ENCODE measurements at places on chromosomes 2 and 18.

DNA sequence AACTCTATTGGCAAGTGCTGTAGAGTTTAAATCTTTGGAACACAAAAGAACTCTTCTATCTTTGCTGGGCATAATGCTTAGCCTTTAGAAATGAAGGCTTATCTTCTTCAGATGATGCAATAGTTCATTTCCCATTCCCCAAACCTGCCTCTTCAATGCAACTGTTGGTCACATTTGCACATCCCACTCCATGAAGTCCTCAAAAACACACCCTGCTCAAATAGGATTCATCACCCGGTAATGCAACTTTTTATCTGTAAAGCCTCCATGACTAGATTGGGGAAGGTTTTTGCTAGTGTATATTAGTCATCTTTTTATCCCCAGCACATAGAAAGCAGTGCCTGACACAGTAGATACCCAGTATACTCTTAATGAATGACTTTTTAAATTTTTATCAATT is 376.4 kb downstream of the RBM43 start:
- DNase-seq, result no peak

GRCh38 chr2:11977766-11978524 is 231.5 kb downstream of the LPIN1 start:
- no peak for DNase-seq

DNA sequence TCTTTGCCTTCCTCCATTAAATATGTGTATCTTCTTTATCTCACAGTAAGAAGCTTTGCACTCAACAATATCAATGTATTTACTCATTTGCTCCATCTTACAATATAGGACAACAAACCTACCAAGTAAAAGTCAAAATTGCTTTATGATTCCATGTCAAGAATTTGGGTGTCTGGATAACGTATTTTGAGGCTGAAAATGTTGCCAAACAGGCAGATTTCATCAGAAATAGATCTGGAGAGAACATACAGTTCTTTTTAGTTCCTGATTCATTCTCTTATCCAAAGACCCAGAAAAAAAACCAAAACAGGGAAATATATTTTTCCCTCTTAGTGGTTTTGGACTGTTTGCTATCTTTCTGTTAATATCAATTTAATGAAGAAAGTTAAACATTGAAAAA is 621.1 kb downstream of the STK39 start:
- DNase-seq, result no peak

DNA sequence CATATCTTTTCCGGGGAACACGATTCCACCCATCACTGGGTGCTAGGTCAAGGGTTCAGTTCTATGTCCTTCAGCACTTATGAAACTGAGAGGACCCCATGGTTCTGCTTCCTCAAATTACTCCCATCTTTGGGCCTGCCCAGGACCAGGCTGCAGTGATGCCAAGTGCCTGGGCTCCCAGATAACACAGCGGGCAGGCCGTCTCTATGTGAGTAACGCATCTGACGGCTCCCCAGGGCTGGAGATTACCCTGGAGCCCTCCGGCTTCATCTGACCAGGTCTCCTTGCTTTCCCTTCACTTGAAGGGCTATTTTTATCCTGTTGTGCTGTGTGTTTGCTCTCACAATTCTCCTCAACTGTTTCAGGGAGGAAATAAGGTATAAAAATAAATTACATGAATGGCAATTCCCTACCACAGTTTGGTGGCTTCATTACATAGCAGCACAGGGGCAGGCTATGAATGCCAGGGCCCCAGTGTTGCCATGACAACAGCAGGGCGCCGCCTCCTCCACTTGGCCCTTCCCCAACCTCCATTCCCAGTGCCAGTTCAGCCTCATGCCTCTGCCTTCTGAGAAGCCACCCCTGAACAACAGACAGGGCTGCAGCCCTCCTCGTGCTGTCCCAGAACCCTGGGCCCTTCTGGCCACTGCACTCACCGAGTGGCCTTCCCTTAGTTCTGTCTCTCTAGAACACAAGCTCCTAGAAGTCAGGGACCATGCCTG is 25.4 kb upstream of the TMEM131 start:
- DNase-seq, result no peak

DNA sequence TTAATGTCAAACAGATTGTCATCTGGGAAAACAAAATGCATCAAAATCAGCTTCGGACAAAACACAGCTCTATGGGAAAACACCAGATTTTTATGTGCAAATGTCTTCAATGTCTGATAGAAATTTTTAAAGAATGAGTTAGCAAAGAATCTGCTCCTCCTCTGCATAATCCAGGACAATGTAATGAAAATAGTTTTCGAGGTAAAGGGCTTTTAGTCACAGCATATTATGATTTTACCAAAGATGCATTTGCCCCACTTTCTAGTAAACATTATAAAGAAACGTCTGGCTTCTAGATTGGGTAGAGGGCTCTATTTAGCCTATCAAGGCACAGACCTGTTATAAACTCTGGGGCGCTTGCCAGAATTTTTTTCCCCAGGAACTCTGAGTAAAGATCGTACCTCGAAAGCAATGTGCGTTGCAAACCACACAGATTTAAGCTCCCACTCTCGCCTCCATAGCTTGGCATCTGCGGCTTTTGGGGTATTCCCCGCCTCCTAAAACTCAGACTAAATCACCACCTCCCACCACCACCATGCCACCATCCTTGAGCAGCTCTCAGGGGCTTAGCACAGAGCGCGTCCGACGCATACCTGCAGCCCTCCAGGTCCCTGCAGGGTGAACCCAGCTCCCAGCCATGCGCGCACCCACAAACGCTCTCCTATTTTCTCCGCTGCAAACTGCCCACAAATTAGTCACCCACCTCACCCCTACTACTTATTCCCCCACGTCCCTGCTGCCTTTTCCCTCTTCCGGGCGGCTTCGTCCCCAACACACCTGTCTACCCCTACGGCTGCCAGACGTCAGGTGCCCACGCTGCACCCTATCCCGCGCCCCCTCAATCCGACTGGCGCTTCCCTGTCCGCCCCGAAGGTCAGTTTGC is 829 bp downstream of the ACVR1C start:
- peak; percentile 13 for DNase-seq

DNA sequence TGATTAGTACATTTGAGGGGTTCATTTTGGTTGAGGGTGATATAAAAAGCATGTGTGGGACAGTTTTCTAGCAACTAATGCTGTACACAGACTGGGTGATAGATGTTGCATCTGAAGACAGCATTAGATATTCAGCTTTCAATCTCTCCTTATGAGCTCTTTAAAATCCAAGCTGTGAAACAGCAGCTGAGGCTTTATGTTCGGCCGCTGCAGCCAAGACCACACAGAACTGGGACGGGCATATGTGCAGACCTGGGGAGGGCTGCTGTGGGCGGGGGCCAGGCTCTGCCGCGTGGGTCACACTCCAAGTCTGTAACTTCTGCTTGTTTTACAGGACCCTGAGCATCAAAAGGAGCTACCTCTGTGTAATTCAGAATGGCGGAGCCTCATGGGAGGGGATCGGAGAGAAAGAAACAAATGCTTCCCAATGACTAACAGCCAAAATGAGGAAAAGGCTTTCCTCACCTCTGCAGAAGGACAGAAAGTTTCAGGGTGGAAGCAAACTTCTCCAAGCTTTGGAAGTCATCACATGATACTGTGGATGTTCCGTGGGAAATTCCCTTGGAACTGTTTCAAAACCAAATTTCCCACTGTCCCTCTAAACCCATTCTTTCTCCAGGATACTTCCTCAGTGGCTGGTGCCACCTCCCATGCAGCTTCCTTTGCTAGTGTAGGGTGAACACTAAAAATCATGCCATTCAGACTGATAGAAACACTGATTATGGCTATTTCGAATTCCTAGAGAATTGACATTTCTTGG is 711.9 kb upstream of the ID2 start:
- DNase-seq, result no peak

DNA sequence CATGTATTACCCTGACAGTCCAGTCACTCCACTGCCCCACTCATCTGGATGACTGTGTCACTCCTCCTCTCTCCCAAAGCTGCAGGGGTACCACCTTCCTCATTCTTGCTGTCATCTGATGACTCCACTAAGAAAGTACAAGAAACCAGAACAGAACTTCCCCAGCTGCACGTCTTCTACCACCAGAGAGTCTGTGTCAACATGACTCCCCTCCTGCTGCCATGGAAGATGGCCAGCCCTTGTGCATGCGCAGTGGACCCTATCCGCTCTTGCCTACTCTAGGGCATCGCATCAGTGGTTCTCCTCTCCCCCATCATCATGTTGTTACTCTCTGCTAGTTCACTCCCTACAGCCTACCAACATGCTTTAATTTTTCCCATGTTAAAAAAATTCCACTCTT is 14.5 kb upstream of the ST8SIA3 start:
- no peak for DNase-seq

DNA sequence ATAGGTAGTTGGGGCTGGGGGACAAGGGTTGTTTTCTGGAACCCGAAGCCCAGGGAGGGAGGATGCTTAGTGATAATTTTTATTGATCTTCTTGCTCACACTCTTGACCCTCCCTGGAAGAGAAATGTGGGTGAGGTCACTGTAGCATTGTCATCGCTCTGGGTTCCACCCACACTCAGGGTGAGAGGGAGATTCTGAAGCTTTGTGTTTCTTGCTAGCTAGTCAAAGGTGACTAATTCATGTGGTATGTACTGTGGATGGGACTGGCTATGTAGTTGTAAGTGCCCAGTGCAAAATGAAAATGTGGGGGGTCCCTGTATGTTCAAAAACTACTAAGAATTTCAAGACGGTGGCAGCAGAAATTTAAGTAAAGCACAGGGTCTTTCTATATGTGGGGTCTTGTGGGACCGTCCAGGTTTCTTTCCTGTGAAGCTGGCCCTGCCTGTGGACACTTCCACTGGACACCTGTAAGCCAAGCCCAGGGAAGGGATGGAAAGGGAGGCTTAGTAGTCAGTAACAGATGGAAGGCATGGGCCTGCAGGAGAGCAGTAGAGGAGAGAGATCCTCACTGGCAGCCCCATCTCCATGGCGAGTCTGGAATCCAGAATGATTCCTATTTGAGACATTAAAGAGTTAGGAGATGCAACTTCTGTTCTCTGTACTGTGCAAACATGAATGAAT is 35.0 kb downstream of the TSN start:
- DNase-seq, result no peak

GRCh38 chr2:44759823-44760222 is 181.7 kb upstream of the SIX3 start:
- no peak for DNase-seq

GRCh38 chr18:36734596-36734995 is 94.2 kb downstream of the TPGS2 start:
- no peak for DNase-seq

DNA sequence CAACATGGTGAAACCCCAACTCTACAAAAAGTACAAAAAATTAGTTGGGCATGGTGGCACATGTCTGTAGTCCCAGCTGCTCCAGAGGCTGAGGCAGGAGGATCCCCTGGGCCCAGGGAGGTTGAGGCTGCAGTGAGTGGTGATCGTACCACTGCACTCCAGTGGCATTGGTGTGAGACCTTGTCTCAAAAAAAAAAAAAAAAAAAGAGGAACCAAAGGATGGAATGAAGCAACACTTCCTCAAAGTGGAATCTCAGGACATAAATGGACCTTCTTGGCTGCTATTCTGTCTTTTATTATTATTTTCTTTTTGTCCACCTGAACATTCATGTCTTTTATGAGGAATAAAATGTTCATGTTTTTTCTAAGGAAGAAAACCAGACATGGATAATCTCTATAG is 13.7 kb downstream of the GEMIN6 start:
- no peak for DNase-seq

GRCh38 chr18:23664674-23665073 is 2.0 kb upstream of the ANKRD29 start:
- DNase-seq, result no peak

GRCh38 chr2:191351298-191351697 is 106.1 kb downstream of the MYO1B start:
- DNase-seq, result no peak

DNA sequence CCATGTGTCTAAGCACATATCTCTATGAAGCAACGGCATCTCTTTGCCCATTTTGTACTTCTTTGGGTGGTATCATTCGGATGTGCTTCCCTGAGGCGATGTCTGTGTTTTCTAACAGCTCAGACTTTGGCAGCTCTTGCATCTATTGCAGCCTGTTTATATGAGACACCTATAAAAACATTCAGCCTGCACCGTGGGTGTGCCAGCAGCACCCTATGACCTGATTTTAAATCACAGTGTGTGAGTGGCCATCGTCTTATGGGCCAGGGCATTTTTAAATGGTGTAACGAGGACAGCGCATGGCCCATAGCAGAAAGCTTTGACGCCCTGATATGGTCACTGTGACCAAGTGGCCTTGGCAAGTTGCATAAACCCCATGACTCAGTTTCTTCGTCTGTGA is 12.9 kb downstream of the NPAS2 start:
- no peak for DNase-seq

- no peak for DNase-seq
Measured at GRCh38 chr18:58362829-58363271, 266.0 kb downstream of the ALPK2 start.

DNA sequence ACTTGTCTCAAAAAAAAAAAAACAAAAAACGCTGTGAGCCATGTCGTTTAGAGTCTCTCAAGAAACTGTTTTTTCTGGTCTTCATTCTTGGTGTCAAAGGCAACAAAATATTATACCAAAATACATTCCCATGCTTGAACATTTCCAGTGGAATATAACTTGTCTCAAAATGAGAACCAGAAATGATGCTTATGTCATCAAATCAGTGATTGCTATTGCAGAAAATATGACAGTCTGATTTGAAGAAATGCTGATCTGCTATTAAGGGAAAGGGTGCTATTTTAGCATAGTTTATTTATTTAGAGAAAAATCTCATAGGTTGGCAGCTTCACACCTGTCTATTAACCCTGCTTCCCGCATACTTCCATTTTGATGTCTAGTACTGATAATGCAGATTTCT is 82.4 kb upstream of the ACSL3 start:
- no peak for DNase-seq
